Putamen (tissue), 1 donor: ENCODE measurements at places on chromosomes 1 and 21.

DNA sequence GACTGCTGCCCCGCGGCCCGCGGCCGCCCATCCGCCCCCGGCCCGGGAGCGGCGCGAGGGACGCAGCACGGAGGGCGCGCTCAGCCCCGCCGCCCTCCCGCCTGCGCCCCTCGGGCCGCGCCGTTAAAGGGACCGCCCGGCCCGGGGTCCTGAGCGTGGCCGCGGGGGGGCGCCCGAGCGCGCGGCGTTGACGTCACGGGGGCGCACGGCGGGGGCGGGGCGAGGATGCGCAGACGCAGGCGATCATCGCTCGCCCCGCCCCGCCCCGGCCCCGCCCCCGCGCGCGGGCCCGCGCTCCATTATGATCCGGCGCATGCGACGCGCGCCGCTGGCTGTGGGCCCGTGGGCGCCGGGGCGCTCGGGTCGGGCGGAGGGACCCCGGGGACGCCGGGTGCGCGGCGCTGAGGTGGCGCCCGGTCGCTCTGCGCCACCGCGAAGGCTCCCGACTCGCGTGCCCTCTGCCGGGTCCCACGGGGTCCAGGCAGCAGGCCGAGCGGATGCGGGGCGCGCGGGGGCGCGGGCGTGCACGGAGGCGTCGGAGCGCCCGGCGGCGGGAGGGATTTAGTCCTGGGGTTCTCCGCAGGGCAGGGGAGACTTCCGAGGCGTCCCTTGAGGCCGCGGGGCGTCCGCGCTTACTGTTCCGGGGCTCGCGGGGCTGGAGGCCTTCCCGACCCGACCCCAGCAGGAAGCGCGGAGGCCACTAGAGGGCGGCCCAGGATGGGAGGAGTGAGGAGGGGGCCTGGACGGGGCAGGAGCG is at the start of gene DVL1:
TSS of gene DVL1 (minus strand) at position 163 of the 757 bp plus-strand sequence. CDS start 353 bp downstream, outside the sequence.
- peak; percentile 58 for DNase-seq

DNA sequence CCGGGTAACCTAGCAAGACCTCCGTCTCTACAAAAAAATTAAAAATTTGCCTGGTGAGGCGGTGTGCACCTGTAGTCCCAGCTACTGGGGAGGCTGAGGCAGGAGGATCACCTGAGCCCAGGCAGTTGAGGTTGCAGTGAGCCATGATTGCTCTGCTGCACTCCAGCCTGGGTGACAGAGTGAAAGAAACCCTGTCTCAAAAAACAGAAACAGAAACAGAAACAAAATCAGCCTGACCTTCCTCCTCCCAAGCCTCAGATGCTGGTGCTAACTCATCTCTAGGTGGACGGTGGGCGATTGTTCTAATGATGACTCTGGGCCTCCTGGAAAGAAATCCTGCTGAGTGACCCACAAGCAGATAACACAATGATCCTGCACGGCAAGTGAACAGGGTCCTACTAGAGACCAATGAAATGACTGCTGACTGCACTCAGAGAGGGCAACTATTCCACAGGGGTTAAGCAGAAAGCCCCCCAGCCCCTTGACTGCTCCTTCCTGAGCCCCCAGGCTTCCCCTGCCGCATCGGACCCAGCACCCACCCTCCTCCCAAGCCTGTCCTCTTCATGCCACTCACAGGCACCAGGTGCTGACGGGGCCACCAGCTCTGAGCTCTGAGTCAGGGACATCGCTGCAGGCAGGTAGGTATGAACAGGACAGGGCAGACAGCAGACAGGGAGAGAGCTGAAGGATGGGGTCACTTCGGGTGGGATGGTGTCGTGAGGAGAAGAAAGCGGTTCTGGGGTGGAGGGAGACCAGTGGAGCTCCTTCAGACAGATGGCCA is 27.8 kb upstream of the LRRC38 start:
- no peak for DNase-seq

- DNase-seq = no peak
Measured at GRCh38 chr1:237187842-237188241, 145.9 kb downstream of the RYR2 start.

DNA sequence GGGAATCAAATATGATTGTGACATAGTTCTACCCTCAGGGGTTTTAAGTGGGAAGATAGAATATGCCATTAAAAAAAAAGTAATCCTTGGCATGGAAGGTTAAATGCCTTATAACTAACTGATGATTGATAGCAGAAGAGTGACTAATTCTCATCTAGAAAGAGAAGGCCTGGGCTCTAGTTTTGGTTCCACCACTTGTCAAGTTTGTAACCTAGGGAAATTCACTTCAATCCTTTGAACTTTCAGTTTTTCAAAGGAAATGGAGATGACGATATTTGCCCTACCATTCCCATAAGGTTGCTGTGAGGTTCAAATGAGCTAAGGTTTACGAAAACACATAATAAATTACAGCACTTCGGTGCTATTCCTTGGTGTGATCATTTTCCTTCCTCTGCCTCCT is 88.5 kb downstream of the GPR88 start:
- DNase-seq = no peak

DNA sequence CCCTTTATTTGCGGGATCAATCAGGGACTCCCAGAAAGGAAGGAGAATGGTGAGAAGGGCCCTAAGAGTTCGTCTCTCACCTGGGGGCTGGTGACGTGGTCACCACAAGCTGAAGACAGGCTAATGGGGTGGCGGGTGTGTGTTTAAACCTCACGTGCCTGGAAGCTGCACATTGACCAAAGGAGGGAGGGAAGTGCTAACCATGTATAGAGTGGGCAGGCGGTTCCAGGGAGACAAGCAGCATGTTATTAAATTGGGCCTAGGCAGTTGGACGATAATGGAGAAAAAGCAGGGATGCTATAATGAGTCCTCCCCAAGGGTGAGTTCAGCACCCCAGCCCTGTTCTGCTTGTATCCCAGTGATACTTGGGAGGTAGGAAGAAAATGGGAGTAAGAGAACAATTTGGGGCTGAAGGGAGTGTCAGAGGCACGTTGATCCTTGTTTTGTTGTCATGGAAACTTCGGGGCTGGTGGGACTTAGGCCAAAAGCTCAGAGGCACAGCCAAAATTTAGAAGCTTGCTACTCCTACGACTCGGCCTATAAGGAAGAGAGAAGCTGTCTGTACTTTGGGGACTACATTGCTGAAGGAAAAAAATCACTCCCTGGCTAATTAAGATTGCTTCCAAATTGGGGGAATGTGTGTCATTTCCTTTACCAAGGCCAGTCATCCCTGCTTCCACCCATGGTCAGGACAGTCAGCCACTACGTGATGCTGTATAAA is 33.2 kb upstream of the EPHA8 start:
- no peak for DNase-seq

DNA sequence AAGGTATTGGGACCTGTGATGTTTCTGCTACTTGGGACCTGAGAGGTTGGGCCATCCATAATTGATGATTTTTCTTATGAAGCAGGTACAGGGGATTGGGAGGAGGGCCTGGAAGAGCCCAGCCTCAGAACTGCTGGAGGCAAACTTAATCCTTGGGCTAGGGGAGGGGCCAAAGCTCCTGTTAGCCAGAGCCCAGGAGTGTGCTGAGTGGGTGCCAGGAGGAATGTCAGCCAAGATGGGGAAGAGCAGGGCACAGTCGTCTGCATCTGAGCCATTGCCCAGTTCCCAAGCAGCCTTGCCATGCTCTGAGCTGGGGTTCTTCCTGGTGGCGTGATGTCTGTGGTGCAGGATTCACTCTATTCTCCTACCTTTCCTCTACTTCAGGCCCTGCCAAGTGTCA is 5.8 kb downstream of the MAPKAPK2 start:
- DNase-seq = no peak

GRCh38 chr1:41562328-41562727 is 77.8 kb upstream of the EDN2 start:
- DNase-seq = no peak
